Nucleus accumbens (tissue), 56 donors: ENCODE measurements at places on chromosomes 1 and 21.

- no peak for DNase-seq
Measured at GRCh38 chr1:207910591-207911354, at the start of gene CD34. Gene CD34 (minus strand): TSS chr1:207911125. CDS start chr1:207911080, 45 bp downstream.

GRCh38 chr1:243575070-243575469, 275.0 kb downstream of the AKT3 start:
- no peak for DNase-seq

- DNase-seq: no peak
Measured at GRCh38 chr1:186657481-186657880, 22.7 kb downstream of the PTGS2 start.

GRCh38 chr1:221487781-221488524, 253.9 kb downstream of the DUSP10 start:
- DNase-seq: no peak

DNA sequence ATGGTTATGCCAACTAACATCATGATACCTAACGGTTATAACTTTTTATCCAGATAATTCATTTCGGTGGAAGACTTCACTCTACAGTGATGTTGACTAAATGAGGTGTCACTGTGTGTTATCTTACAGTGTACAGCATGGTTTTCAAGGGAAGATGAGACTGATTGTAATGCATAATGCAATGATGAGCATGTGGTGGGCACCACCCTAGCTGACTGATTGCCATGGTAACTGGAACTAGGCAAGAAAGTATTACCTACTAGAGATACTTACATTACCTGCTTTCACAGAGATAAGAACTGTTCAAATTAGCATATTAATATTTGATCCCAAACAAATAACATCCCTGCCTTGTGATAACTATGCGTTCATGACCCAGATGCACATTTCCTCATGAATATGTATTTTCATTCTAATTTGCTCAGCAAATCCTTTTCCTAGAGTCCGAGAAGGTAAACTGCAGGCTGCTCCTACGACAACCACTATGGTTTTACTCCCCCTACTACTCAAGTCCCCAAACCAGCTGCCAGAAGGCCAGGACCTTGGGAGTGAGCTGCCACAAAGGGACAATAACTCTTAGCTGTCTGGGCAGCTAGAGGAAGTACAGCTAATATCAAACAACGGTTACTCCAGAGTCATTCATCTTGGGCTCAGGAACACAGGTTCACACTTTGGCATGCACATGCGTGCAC, 29.2 kb downstream of the TRABD2B start:
- no peak for DNase-seq

DNA sequence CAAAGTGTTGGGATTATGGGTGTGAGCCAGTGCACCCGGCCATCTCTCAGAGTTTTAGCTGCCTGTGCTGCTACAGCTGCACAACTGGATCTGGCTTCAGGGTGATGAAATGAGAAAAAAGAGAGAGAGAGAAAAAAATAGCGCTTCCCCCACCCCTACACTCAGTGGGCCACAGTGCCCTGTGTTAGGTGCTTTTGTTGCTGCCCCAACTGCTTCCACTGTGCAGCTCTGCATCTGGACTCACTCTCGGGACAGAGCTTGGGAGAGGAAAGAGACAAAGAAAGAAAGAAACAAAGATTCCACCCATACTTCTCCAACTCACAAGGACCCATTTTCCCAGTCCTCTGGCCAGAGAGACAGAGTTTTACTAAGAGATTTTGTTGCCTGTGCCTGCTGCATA, 50.4 kb downstream of the INAVA start:
- no peak for DNase-seq

DNA sequence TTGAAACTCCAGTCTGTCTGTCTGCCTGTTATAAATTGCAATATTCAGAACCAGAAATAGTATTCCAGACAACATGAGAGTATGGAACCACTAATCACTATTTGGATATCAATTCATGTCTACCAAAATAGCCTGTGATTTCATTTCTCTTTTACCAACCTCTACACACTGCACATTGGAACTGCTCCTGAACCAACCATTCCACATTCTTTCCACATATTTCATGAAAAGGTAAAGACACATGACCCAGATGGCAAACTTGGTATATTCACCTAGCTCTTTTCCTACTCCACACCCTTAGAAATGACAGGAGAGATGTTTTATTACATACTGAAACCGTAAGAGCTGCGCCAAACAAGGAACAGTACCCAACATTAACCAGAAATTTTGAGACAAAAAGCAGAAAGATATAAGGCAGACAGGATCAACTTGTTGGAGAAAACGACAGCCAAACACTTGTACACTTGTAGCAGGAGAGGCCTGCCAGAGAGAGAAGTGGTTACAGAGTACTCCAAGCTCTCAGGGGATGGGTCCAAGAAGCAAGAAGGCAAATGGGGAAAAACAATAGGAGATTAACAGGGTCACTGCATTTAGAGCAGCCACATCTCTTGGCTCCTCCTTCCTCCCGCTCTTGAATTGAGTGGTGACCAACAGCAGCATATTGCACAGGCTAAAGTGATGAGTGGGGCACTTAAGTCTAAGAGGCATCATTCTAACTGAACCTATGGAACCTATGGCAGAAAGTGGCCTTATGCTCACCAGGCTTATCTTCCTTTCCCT, 148.7 kb downstream of the SETD4 start:
- no peak for DNase-seq

DNA sequence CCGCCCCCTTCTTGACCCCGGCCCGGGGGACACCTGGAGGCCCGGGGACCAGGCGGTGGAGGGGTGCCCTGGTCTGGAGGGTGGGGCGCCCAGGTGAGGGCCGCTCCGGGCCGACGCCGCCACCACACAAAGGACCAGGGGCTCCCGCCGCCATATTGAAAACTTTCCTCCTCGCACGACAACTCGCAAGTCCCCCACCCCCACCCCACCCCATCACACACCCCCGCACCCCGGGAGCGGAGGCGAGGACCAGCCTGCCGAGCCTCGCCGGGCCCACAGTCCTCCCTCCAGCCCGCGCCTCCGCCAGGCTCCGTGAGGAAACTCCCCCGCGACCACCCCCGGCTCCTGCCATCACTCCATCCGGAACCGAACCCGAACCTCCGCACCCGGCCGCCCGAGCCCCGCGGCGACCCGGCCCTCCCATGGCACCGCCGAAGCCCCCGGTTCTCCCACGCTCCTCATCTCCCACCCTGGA, 733 bp downstream of the KDM5B start:
- peak; percentile 28 for DNase-seq

- no peak for DNase-seq
Measured at GRCh38 chr1:80274256-80274655, 1267.7 kb upstream of the ADGRL4 start.

DNA sequence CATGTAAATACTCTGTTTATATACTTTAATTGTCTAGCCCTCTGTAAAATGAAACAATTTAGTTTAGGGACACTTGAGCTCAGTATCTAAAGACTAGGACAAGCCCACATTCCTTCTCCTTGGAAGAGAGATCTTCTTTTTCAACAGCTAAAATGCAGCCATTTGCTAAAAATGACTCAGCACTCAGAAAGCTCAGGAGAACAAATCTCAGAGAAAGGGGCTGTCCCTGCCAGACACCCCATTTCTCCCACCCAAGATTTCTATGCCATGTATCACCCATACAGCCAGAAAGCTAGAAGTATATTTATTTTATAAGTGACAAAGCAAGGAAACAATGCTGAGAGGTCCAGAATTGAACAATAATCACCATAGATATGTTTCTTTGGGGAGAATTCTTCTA, 23.2 kb upstream of the PRDX6 start:
- DNase-seq: no peak

DNA sequence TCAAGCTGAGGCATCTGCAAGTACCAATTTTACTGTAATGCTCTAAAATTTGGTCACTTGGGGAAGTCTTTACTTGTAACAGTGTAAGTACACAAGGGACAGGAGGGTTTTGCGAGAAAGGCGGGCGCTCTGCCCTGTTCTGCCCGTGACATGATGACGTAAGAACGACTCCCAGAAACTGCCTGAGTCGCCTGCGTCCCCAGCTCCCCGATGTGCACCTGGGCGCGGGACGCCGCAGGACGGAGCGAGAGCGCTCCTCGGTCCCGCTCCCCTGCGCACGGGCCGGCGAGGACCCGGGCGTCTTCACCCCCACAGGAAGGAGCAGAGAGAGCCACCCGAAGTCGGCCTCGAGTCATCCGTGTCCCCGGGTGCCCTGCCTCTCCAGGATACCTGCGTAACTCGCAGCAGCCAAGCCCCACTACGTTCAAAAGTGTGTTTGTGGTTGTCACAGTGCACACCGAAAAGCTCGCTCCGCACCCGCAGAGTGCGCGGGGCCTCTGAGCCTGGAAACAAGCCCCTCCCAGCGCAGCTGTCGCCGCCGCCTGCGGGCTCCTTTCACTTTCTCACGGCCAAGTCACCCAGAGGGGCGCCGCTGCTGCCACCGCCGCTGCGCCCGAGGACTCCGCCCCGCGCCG, 3.3 kb upstream of the ZBTB18 start:
- peak; percentile 68 for DNase-seq

DNA sequence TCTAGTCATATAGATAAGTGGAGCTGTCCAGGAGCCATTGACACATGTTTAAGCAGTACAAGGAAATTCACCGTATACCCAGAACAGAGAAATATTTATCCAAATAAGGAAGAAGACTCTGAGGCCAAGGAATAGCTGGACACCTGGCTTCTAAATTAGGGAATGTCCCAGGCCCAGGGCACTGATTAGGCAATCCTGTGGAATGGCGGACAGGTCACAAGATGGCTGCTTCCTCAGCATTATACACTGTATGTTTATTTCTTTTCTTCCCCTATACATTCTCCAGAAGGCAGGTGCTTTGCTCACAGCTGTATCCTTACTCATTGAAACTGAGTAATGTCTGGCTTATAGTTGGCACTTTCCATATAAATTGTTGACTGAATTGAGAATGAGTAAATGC, 59.4 kb downstream of the ST6GALNAC3 start:
- no peak for DNase-seq

GRCh38 chr1:14567056-14567455, 31.4 kb upstream of the KAZN start:
- DNase-seq: no peak

GRCh38 chr1:205243350-205244191, 15.8 kb downstream of the TMCC2 start:
- no peak for DNase-seq
